Pulmonary artery endothelial cell (primary cell): ENCODE measurements at places on chromosomes 12 and 14. TPM values are rescaled to one million over a fixed set of nuclear protein-coding genes. Genes with fewer than 3 reads are reported as not detected.

RNASE9 gene
- not detected in 2 replicates for total RNA-seq

TSPAN11 gene
- 0.28 and 2.2 TPM in 2 replicates for total RNA-seq

ASPG gene
- not detected in 2 replicates for total RNA-seq

MYF5 gene
- not detected in 2 replicates for total RNA-seq

PPP4R4 gene
- 0.04 TPM in 1 of 2 replicates, not detected in the other for total RNA-seq

ARHGEF40 gene
- 4.1 and 6.2 TPM in 2 replicates for total RNA-seq

WNT1 gene
- not detected in 2 replicates for total RNA-seq

REC8 gene
- 1.6 and 4.1 TPM in 2 replicates for total RNA-seq

CLEC1A gene
- 3.6 and 16.0 TPM in 2 replicates for total RNA-seq

TAS2R8 gene
- 0.13 TPM in 1 of 2 replicates, not detected in the other for total RNA-seq

DNAJC22 gene
- total RNA-seq: 0.79 and 0.85 TPM in 2 replicates

NTN4 gene
- 122 and 310 TPM in 2 replicates for total RNA-seq

STAC3 gene
- total RNA-seq: 0.07 and 0.13 TPM in 2 replicates

KLHL42 gene
- 28.0 and 39.0 TPM in 2 replicates for total RNA-seq

TAS2R30 gene
- total RNA-seq: 2.2 and 3.5 TPM in 2 replicates

HCAR1 gene
- total RNA-seq: under 0.01 and 0.04 TPM in 2 replicates

ARHGAP9 gene
- under 0.01 TPM in 1 of 2 replicates, not detected in the other for total RNA-seq

C14orf180 gene
- not detected in 2 replicates for total RNA-seq

FSCB gene
- total RNA-seq: not detected in 2 replicates

CLEC1B gene
- total RNA-seq: 0.18 TPM in 1 of 2 replicates, not detected in the other

KLC1 gene
- total RNA-seq: 170 and 258 TPM in 2 replicates

FAM181A gene
- not detected in 2 replicates for total RNA-seq

RERGL gene
- not detected in 2 replicates for total RNA-seq

LRTM2 gene
- not detected in 2 replicates for total RNA-seq

NT5DC3 gene
- total RNA-seq: 4.2 and 5.3 TPM in 2 replicates

ESPL1 gene
- 6.7 and 14.6 TPM in 2 replicates for total RNA-seq

TMEM229B gene
- total RNA-seq: 0.07 TPM in 2 replicates

HOXC5 gene
- total RNA-seq: not detected in 2 replicates

LRRC10 gene
- total RNA-seq: not detected in 2 replicates

KRT4 gene
- not detected in 2 replicates for total RNA-seq

GDF3 gene
- total RNA-seq: 0.13 TPM in 1 of 2 replicates, not detected in the other

CFAP251 gene
- 1.7 and 5.5 TPM in 2 replicates for total RNA-seq

STON2 gene
- 0.11 and 0.13 TPM in 2 replicates for total RNA-seq

P2RX2 gene
- total RNA-seq: not detected in 2 replicates

SERPINA9 gene
- not detected in 2 replicates for total RNA-seq

IKBIP gene
- total RNA-seq: 49.6 and 67.0 TPM in 2 replicates

TGM1 gene
- 0.40 and 0.74 TPM in 2 replicates for total RNA-seq

PGF gene
- 209 and 564 TPM in 2 replicates for total RNA-seq

NPFF gene
- not detected in 2 replicates for total RNA-seq

PRKD1 gene
- total RNA-seq: 6.5 and 8.9 TPM in 2 replicates

RAB2B gene
- 28.3 and 39.6 TPM in 2 replicates for total RNA-seq

AHNAK2 gene
- 91.8 and 94.3 TPM in 2 replicates for total RNA-seq

SERPINA6 gene
- total RNA-seq: not detected in 2 replicates

PPP1R36 gene
- 0.35 and 0.73 TPM in 2 replicates for total RNA-seq

TAS2R14 gene
- total RNA-seq: 0.92 and 1.4 TPM in 2 replicates

C14orf132 gene
- 1.3 and 2.6 TPM in 2 replicates for total RNA-seq
